Right atrium auricular region (tissue), 2 donors: ENCODE measurements at places on chromosomes 11 and 22. TPM values are rescaled to one million over a fixed set of nuclear protein-coding genes. Genes with fewer than 3 reads are reported as not detected.
A peak's percentile ranks its signal among the peaks of the same experiment; 100 is the strongest.

Gene LIMK2
- total RNA-seq, result 9.8 TPM

Gene PEX16
- 17.4 TPM for total RNA-seq

Gene SAA4
- not detected for total RNA-seq

Gene MS4A6E
- not detected for total RNA-seq

Gene ARHGAP20
- 0.86 TPM for total RNA-seq

Gene OR8H1
- total RNA-seq, result not detected

Gene OSBPL5
- 17.8 TPM for total RNA-seq

Gene HBE1
- not detected for total RNA-seq

DNA sequence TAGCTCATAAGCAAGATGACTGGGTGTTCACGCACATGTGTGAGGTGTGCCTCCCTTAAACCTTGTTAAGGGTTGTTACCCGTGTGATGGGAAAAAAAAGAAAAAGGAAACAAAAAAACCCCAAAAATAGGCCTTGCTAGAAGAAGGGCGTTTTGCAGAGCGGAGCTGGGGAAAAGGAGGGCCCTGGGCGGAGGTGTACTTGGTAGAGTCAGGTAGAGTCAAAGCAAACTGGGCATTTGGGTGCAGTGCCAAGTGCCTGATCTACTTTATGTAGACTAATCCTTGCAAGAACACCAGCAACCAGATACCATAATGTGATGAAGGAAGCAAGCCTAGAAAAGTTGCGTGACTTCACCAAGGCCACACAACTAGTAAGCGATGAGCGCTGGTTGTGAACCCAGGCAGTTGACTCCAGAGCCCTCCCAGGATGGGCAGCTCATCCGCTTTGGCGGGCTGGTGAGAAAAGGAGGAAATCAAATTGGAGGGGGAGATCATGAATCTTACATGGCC is 1.2 kb upstream of the TIRAP start:
- H3K4me3 ChIP-seq, result peak overlapping the region; percentile 73
- H3K27ac ChIP-seq, result peak overlapping the region; percentile 89
- no peaks in the 10 kb centered on the region for H3K27me3 ChIP-seq
- no peaks in the 10 kb centered on the region for H3K4me1 ChIP-seq
- no peak for DNase-seq
- H3K36me3 ChIP-seq, result peaks cover 10% of the 10 kb centered on the region

DNA sequence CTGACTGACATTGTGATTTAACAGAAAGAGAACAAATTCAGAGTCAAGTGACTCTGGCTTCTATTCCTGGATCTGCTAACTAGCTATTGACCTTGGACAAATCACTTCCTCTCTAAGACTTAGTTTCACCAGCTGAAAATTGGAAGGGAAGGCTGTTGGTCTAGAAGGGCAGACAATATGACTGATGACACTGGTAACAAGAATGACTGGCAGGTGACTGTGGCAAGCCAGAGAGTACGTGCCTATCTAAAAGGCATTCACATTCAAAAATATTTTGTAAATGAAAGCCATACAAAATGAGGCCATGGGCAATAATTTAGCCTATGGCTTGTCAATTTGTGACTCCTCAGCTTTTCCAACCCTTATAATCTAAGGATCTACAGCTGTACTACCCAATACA is 23.5 kb downstream of the SERGEF start:
- peaks cover 7% of the 10 kb centered on the region for H3K36me3 ChIP-seq
- DNase-seq, result no peak
- H3K4me1 ChIP-seq, result no peaks in the 10 kb centered on the region
- no peak overlapping the region for H3K4me3 ChIP-seq
- H3K27ac ChIP-seq, result no peak overlapping the region
- H3K27me3 ChIP-seq, result no peaks in the 10 kb centered on the region

DNA sequence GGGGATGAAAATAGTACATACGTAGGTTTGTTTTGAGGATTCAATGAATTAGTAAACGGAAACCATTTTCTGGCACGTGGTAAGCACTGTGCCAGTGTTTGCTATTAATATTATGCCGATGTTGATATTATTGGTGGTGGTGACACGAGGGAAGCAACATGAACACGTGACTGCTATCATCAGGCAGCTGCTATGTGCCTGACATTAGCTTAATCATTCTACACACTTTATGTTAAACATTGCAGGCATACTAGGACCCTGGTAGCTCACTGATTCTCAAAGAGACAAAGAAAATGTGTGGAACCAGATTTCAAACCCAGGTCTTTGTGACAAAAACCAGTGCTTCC is 656 bp downstream of the SRRD start:
- H3K4me3 ChIP-seq, result peak overlapping the region; percentile 88
- peaks cover 17% of the 10 kb centered on the region for H3K36me3 ChIP-seq
- H3K27me3 ChIP-seq, result no peaks in the 10 kb centered on the region

DNA sequence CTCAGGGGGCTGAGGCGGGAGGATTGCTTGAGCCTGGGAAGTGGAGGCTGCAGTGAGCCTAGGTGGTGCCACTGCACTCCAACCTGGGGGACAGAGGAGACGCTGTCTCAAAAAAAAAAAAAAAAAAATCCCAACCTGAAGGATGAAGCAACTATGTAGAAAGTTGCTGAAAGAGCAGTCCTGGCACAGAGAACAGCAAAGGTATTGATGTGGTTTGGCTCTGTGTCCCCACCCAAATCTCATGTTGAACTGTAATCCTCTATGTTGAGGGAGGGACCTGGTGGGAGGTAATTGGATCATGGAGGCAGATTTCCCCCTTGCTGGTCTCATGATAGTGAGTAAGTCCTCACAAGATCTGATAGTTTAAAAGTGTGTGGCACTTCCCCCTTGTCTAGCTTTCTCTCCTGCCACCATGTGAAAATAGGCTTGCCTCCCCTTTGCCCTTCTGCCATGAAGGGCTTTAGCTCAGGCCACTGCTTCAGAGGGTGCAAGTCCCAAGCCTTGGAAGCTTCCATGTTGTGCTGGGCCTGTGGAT is 10.7 kb upstream of the SERPING1 start:
- no peak overlapping the region for H3K4me3 ChIP-seq
- H3K36me3 ChIP-seq, result no peaks in the 10 kb centered on the region
- no peak overlapping the region for H3K27ac ChIP-seq
- no peaks in the 10 kb centered on the region for H3K27me3 ChIP-seq
- no peak for DNase-seq

DNA sequence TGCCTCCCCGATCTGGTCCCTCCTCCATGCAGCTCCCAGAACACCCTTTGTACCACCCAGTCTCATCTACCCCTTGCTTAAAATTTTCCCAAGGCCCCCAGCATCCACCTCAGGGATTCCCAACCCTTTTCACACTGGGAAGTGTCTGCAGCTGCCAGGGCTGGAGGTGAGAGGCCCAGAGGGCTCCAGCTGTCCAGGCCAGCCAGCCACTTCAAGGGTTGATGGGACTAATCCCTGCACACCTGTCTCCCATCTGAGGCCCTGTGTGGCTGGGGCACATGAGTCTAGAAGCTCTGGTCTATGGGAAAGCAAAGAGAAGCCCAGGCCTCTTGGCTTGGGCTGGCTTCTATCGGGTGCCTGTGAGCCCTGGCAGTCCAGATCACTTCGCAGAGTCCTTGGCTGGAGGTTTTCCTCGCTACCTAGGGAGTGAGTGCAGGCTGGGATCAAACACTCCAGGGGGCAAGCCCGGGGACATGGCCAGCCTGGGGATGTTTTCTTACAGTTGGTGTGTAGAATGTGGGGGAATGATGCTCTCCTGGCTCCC is 41.1 kb upstream of the TPBGL start:
- H3K27me3 ChIP-seq, result no peaks in the 10 kb centered on the region
- H3K36me3 ChIP-seq, result no peaks in the 10 kb centered on the region
- H3K4me3 ChIP-seq, result no peak overlapping the region
- DNase-seq, result no peak
- no peaks in the 10 kb centered on the region for H3K4me1 ChIP-seq
- H3K27ac ChIP-seq, result no peak overlapping the region

DNA sequence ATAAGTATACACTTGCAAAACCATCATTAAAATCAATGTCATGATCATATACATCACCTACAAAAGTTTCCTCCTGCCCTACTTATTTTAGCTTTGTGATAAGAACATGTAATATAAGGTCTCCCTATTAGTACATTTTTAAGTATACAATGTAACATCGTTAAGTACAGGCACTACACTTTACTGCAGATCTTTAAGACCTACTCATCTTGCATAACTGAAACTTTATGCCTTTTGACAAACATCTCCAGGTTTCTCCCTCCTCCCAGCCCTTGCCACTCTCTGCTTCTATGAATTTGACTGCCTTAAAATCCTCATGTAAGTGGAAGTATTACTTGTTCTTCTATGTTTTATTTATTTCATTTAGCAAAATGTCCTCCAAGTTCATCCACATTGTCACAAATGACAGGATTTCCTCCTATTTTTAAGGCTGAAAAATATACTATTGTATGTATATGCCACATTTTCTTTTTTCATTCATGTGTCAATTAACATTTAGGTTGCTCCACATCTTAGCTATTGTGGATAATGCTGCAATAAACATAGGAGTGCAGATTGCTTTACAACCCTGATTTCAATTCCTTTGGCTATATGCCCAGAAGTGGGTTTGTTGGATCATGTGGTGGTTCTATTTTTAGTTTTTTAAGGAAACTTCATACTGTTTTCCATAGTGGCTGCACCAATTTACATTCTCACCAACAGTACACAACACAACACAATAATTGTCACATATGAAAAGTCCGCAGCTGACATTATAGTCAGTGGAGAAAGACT is 471.1 kb upstream of the ANO3 start:
- H3K27me3 ChIP-seq, result no peaks in the 10 kb centered on the region
- H3K27ac ChIP-seq, result no peak overlapping the region

DNA sequence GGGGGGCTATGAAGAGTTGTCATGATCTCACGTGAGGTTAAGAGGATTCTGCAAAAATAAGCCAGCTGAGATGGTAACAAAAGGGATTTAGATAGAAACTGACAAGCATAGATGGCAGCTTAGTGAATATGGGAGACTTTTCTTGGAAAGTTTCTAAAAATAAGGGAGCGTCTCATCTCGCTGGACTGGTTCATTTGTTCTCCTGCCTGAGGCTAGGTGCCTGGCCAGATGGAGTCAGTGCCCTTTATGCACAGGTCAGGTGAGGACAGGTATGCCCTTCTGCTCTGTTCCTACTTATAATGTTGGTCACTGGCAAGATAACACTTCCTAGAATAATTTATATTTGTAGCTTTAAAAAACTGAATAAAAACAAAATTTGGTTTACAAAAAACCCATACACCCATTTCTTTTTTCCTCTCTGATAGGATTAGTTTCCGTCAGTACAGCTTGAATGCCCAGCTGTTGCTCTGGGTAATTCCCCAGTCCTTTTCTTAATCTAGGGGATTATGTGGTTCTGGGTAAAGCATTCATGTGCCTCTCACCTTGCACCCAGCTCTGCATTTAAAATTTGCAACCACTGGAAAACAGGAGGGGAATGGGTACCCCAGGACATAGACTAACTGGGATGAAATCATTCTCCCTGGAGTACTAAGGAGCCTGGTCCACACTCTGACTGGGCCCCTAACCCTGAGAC is 90.0 kb downstream of the AMOTL1 start:
- peaks cover 82% of the 10 kb centered on the region for H3K36me3 ChIP-seq
- H3K27ac ChIP-seq, result no peak overlapping the region
- peaks cover 39% of the 10 kb centered on the region for H3K4me1 ChIP-seq
- H3K4me3 ChIP-seq, result no peak overlapping the region
- H3K27me3 ChIP-seq, result no peaks in the 10 kb centered on the region
- DNase-seq, result no peak

- H3K36me3 ChIP-seq, result no peaks in the 10 kb centered on the region
- no peaks in the 10 kb centered on the region for H3K27me3 ChIP-seq
- H3K4me1 ChIP-seq, result no peaks in the 10 kb centered on the region
- H3K27ac ChIP-seq, result no peak overlapping the region
These were observed 243.4 kb upstream of the PLET1 start for GRCh38 chr11:112504056-112504455.

DNA sequence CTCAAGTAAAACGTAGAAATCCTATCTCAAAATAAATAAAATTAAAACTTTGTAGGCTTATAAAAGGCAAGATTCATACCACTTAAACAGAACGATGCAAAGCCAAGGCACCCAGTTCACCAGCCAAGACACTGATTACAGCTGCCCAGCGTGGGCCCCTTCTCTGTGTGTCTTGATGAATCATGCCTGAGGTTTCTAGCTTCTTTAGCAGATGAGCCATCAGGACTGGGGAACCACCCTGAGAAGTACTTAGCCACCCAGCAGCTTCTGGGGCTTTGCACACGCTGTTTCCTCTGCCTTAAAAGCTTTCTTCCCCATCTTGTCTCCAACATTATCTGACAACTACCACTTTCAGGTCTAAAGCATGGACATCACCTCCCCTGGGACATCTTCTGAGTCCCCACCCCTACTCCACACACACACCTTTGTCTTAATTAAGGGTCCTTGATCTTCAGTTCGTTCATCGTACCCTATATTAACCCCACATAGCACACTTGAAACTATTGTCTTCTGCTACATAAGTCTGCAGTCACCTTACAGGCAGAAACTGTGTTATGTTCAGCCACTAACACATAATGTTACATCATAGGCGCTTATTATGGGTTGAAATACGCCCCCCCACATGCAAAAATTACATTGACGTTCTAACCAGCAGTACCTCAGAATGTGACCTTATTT is 8.7 kb upstream of the LAYN start:
- H3K27ac ChIP-seq, result no peak overlapping the region
- H3K27me3 ChIP-seq, result no peaks in the 10 kb centered on the region
- H3K4me1 ChIP-seq, result no peaks in the 10 kb centered on the region
- H3K4me3 ChIP-seq, result no peak overlapping the region
- H3K36me3 ChIP-seq, result no peaks in the 10 kb centered on the region

DNA sequence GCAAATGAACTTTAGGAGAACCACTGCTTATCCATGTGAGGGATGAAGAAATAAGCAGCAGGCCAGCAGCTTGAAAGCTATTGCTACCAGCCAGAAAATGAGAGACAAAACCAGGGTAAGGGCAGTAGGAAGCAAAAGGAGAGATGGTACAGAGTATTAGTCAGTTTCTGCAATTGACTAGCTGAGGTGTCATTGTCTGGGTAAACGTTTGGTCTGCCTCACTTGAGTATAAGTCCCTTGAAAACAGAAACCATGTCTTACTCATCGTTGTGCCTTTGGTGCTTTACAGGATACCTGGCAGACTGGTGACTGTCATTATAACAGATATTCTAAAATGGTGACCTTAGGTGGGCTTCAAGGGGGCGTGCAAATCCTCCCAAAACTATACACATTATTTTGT is 63.9 kb upstream of the USP47 start:
- no peak for DNase-seq
- H3K27ac ChIP-seq, result no peak overlapping the region
- H3K27me3 ChIP-seq, result no peaks in the 10 kb centered on the region
- no peaks in the 10 kb centered on the region for H3K36me3 ChIP-seq
- H3K4me3 ChIP-seq, result no peak overlapping the region

GRCh38 chr11:92495107-92495793 is 270.6 kb downstream of the FAT3 start:
- DNase-seq, result no peak
- no peak overlapping the region for H3K4me3 ChIP-seq
- H3K27me3 ChIP-seq, result no peaks in the 10 kb centered on the region
- H3K27ac ChIP-seq, result no peak overlapping the region
- no peaks in the 10 kb centered on the region for H3K4me1 ChIP-seq

DNA sequence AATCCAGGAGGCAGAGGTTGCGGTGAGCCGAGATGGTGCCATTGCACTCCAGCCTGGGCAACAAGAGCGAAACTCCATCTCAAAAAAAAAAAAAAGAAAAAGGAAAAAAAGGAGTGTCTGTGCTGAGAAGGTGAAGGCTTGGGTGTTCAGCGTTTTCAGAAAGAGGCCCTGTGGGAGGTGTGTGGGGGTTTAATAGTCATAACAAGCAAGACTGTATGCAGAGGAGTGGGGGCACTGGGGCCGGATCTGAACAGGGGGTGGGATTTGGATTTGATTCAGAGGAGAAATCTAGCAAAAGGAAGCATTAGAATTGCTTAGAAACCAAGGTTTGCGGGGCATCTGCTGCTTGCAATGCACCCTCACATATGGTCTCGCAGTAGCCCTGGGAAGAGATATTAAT is 136.0 kb downstream of the FEZ1 start:
- H3K4me3 ChIP-seq, result no peak overlapping the region
- H3K36me3 ChIP-seq, result no peaks in the 10 kb centered on the region
- H3K27me3 ChIP-seq, result no peaks in the 10 kb centered on the region
